ENCODE measurements at places on chromosomes 16 and 17. TPM values are rescaled to one million over a fixed set of nuclear protein-coding genes. Genes with fewer than 3 reads are reported as not detected.

VAT1L gene
- total RNA-seq, result not detected

MPP3 gene
- 15.6 TPM for total RNA-seq

COQ7 gene
- 20.7 TPM for total RNA-seq

DNA sequence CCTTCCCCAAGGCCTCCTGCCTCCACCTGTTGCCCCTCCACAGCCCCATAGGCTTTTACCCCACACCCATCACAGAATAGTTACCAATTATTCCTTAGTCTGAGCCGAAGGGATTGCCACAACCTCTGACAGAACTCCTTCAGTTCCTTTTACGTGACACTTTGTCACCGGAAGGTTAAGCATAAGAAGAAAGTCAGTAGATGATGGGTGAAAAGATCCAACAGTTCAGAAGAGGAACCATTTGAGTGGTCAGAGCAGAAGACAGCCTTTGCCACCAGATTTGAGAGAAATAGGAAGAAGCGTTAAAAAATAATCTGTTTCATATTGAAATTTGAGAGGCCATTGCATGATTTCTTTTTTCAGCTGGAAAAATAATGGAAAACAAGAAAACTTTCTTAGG is 1.2 kb downstream of the SRR start:
- DNase-seq, result no peak

DNA sequence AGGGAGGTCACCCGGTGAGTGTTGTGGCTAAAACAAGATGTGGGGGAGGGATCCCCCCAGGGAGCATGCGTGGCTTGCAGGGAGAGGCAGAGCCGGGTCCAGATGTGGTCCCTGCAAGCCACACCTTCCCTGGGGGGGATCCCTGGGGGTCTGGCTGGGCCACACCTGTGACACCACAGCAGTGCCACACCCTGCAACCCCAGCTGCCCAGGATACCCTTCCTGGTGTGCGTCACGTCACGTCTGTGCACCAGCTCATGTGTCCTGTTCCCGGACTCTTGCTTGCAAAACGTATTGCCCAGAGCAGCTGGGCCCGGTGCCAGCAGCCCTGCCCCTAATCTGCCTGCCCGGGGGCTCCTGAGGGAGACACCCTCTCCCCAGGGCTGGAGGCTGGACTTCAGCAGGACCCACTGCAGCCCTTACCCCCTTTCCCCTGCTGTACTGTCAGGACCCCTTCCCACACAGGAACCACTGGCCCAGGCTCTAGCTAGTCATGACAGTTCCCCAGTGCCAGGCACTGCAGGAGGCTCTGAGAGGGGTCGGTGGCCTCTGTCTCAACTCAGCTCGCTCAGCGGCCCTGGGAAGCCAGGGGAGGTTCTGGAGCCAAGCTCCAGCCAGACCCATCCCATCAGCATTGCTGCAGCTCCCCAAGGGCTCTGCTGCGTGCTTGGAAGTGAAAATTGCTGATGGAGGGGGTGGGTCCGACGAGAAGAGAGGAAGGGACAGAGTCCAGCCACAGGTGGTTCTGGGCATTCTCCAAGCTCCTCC is 25.8 kb upstream of the ACSF3 start:
- DNase-seq, result no peak

Data from chondrocyte (in vitro differentiated cells).